SW 1271 (cell line): ENCODE measurements at places on chromosomes 5 and 9.

DNA sequence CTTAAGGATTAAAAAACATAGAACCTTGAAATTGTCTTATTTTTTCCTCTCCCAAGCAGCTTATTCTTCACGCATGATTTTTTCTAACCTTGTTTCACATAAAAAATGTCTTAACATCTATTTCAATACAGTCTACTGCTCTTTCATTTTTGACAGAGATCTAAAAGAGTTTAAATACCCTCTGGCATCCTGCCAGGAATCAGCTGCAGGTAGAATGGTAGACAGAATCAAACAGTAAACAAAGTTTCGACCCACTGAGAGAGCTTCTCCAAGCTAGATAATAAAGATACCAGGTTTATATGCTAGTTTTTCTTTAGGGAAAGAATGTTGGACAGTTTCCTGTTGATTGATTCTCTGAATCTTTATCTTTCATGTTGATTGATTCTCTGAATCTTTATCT lies 555.8 kb upstream of the CDH9 start:
- no peak for DNase-seq

- DNase-seq = no peak
Observed at GRCh38 chr9:22469928-22470544, 23.4 kb downstream of the DMRTA1 start.

DNA sequence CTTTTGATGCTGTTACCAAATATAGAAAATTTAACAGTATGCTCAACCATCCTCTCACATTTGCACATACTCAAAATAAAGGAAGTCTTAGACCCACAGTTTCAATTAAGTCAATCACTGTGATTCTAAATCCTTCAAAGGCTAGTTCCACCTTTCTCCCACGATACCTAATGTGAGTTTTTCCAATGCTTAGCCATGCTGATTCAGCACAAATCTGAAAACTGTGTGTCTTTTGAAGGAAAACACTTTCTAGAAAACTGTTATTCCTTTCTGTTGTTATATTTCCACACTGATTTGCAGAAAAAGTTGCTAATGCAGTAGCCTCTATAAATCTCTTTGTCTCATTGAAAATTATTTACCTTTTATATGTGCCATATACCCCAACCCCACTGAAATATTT lies 645.7 kb downstream of the PRR16 start:
- no peak for DNase-seq

GRCh38 chr9:6673326-6674025 lies 27.9 kb upstream of the GLDC start:
- no peak for DNase-seq

DNA sequence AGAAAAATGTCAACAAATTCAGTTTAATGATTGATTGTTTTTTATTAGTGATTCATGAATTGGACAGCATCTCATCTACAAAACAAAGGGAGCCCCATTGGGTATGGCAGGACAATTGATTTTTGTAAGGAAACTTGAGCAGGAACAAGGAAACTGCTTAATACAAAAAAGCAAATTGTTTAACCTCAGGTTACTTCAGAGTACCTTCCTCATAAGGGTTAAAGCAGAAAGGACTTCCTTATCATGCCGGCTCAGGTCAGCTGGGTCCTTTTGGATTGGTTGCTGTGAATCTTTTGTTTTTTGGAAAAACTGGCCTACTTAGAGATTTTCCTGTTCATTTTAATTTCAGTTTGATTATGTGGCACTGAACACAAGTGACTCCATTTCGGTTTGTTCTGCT lies 211.8 kb downstream of the ARRDC3 start:
- DNase-seq = no peak
